Right lobe of liver (tissue), 6 donors: ENCODE measurements at places on chromosomes 7 and 10. TPM values are rescaled to one million over a fixed set of nuclear protein-coding genes. Genes with fewer than 3 reads are reported as not detected.

- H3K27ac ChIP-seq: no peak overlapping the region
- DNase-seq: no peak
- H3K36me3 ChIP-seq: no peaks in the 10 kb centered on the region
- no peaks in the 10 kb centered on the region for H3K4me1 ChIP-seq
- H3K4me3 ChIP-seq: peak overlapping the region; percentile 13
- H3K27me3 ChIP-seq: no peaks in the 10 kb centered on the region
These were observed 120.1 kb downstream of the DYNC2I1 start for GRCh38 chr7:158976468-158976848.

DNA sequence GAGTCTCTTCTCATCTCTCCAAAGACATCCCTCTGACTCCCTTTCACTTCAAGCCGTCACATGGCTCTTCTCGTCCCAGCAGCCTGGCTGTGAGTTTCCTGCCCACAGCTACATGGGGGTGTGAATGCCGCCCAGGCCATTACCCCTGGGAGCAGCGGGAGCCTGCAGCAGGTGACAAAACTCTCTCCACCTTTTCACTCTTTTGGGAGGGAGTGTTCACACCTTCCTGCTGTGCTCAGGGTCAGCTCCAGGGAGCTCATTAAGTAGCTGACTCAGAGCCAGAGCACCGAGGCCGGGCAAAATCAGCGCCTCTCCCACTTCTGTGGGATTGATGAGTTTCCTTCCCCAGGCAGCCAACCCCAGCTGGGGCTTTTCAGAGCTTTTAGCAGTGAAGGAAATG is 271.3 kb downstream of the TYW1 start:
- no peak overlapping the region for H3K4me3 ChIP-seq
- H3K4me1 ChIP-seq: no peaks in the 10 kb centered on the region
- H3K27ac ChIP-seq: no peak overlapping the region
- no peaks in the 10 kb centered on the region for H3K27me3 ChIP-seq

DNA sequence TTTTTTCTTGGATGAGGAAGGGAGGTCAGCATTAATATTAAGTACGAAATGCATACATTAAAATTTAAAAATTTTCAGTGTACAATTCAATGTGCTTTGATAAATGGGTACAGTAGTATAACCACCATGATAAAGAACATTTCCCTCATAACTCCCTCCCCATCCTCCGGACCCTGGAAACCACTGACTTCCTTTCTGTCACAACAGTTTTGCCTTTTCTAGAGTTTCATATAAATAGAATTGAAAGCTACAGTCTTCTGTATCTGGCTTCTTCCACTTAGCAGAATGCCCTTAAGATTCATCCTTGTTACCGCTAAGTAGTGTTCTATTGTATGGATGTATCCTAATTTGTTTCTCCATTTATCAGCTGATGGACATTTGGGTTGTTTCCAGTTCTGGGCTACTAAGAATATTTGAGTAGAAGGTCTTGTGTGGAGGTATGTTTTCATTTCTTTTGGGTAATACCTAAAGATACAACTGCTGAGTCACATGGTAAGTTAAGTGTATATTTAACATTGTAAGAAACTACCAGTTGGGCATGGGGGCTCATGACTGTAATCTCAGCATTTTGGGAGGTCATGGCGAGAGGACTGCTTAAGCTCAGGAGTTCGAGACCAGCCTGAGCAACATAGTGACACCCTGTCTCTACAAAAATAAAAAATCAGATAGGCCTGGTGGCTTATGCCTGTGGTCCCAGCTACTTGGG is 30.8 kb downstream of the ABI1 start:
- no peaks in the 10 kb centered on the region for H3K27me3 ChIP-seq
- no peaks in the 10 kb centered on the region for H3K36me3 ChIP-seq
- no peak for DNase-seq
- no peak overlapping the region for H3K4me3 ChIP-seq

The MAP3K8 gene
- 6.1 TPM for total RNA-seq

DNA sequence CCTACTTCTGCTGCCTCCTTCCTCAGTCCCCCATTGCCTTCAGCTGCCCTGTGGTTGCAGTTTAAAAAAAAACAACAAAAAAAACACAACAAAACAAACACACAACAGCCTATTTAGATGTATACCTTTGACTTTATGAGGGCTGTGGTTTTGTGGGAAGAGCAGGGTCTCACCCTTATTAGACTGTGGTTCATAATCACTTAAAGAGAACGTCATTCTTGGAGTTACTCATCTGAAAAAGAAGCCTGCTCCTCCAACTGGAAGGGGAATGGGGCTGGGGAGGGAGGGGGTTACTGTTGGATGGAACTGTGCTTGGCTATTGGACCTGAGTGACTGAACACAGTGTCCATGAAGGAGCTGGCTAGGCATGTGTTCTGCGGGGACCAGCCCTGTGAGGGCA is 48.1 kb downstream of the SDK1 start:
- no peaks in the 10 kb centered on the region for H3K4me1 ChIP-seq
- no peak for DNase-seq
- H3K27me3 ChIP-seq: no peaks in the 10 kb centered on the region
- H3K4me3 ChIP-seq: no peak overlapping the region

The ZNF365 gene
- not detected for total RNA-seq

The ANKRD1 gene
- total RNA-seq: not detected

The MYL10 gene
- total RNA-seq: not detected

DNA sequence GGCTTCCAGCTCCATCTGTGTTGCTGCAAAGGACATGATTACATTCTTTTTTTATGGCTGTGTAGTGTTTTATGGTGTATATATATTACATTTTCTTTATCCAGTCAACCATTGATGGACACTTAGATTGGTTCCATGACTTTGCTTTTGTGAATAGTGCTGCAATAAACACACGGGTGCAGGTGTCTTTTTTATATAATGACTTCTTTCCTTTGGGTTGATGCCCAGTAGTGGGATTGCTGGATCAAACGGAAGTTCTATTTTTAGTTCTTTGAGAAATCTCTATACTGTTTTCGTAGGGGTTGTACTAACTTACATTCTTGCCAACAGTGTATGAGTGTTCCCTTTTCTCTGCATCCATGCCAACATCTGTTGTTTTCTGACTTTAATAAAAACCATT is 189.7 kb downstream of the ACTR3B start:
- H3K36me3 ChIP-seq: no peaks in the 10 kb centered on the region
- DNase-seq: no peak
- no peak overlapping the region for H3K27ac ChIP-seq
- no peak overlapping the region for H3K4me3 ChIP-seq
- H3K4me1 ChIP-seq: no peaks in the 10 kb centered on the region
- H3K27me3 ChIP-seq: no peaks in the 10 kb centered on the region

DNA sequence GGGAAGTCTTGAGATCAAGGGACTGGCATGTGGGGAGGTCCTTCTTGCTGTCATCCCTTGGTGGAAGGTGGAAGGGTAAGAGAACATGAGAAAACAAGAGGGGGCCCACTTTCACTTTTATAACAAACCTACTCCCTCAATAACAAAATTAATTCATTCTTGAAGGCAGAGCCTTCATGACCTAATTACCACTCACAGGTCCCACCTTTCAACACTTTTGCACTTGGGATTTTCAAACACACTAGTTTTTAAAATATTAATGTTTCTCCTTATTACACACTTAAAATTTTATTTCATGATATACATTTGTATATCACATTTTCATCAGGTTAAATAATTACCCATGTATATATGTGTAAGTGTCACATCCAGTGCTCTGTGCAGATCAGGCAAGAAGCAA is 2.0 kb downstream of the ST7 start:
- H3K4me1 ChIP-seq: peaks cover 33% of the 10 kb centered on the region
- H3K27ac ChIP-seq: no peak overlapping the region
- no peak overlapping the region for H3K4me3 ChIP-seq
- H3K36me3 ChIP-seq: no peaks in the 10 kb centered on the region
- no peaks in the 10 kb centered on the region for H3K27me3 ChIP-seq

The ACBD7 gene
- 0.16 TPM for total RNA-seq

The CLEC2L gene
- total RNA-seq: not detected

DNA sequence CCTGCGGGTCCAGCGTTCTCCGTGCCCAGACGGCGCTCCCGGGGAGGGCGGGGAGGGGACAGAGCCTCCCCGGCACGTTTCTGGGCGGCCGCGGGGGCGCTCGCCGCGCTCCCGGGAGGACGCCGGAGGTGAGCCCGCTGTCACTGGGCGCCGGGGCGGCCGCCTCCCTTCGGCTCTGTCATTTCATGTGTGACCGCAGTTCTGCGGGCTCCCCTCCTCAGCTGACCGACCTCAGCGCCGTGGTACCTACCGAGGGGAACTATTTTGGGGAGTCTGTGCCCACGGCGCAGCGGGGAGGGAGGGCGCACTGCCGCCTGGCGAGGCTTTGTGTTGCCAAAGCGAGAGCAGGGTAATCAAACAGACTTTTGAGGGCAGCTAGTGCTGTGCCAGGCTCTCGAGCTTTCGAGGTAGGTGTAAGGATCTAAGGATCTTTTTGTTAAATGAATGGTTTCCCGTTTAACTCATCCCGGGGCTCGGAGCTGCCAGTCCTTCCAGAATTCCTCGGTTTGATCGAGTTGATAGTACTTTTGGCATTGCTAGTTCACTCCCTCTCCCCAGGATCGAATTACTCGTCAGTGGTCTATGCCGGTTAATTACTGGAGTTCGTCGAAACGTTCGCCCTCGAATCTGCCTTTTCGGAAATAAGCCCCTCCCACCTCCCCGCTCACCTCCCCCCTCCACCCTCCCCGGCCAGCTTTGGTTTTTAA is 1.9 kb downstream of the ARID5B start:
- DNase-seq: peak; percentile 84
- no peaks in the 10 kb centered on the region for H3K27me3 ChIP-seq
- H3K4me3 ChIP-seq: peak overlapping the region; percentile 57
- peaks cover 35% of the 10 kb centered on the region for H3K4me1 ChIP-seq

DNA sequence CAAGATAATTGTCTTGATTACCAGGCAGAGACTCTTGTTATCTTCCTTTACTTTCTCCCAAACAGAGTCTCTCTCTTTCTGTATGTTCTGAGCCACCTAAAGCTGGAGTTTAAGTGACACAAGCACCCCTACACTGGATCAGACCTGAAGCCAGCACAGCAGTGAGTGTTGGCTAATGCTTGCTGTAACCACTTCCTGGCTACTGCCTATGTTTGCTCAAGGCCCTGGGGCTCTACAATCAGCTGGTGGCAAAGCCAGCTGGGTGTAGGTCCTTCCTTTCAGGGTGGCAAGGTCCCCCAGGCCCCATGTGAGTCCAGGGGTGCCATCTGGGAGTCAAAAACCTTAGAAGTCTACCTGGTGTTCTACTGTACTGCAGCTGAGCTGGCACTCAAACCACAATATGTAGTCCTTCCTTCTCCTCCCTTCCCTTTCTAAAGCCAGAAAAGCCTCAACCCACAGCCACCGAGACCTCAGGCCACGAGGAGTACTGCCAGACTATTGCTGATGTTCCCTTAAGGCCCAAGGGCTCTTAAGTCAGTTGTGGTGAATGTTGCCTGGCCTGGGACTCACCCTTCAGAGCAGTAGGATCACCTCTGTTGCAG is 416.3 kb downstream of the ADRA2A start:
- H3K27me3 ChIP-seq: no peaks in the 10 kb centered on the region
- no peak overlapping the region for H3K4me3 ChIP-seq
- DNase-seq: no peak
- no peaks in the 10 kb centered on the region for H3K36me3 ChIP-seq
- no peaks in the 10 kb centered on the region for H3K4me1 ChIP-seq

GRCh38 chr10:100520811-100521210 is 1.1 kb upstream of the SEC31B start:
- no peaks in the 10 kb centered on the region for H3K4me1 ChIP-seq
- no peaks in the 10 kb centered on the region for H3K27me3 ChIP-seq
- H3K27ac ChIP-seq: no peak overlapping the region
- H3K4me3 ChIP-seq: no peak overlapping the region
- DNase-seq: no peak

DNA sequence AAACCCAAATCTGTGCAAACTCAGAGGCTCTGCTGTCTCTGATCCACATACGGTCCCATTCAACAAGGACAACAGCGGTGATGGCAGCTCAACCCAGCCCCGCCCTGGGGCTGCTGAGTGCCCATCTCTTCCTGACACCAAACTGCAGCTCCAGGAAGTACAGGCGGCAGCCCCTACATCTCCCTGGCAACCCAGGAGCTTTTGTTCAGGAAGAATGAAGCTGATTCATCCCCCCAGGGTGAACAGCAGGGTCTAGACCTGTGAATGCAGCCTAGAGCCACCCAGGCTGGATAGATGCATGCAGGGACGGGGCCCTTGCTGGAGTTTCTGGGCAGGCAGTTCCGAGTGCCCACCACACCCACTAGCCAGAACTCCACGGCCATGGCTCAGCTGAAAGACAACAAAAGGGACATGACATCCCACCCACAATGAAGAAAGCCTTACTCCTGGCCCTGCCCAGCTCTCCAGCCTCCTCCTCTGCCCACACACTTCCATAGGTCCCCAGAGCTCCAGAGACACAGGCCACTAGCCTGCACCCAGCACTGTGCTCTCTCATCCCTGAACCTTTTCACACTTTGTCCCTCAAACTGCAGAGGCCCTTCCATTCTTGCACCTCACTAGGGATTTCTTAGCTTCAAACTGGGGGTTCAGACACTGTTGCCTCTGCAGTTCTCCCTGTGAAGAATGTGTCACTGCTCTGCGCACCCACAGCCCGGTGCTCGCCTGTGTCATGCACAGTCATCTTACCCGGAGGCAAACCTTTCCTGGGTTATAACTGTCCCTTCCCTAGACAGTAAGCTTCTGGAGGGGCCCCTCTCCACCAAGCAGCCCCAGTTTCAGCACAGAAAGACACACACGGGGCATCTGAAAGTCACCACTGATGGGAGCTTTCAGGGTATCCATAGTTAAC is 99.1 kb downstream of the GRID1 start:
- no peaks in the 10 kb centered on the region for H3K4me1 ChIP-seq
- no peaks in the 10 kb centered on the region for H3K36me3 ChIP-seq
- no peak overlapping the region for H3K4me3 ChIP-seq
- H3K27ac ChIP-seq: no peak overlapping the region
- H3K27me3 ChIP-seq: no peaks in the 10 kb centered on the region
- no peak for DNase-seq

GRCh38 chr7:13860734-13861133 is 128.7 kb downstream of the ETV1 start:
- DNase-seq: no peak
- no peaks in the 10 kb centered on the region for H3K36me3 ChIP-seq
- H3K4me3 ChIP-seq: no peak overlapping the region
- H3K4me1 ChIP-seq: no peaks in the 10 kb centered on the region

The WDFY4 gene
- total RNA-seq: 1.4 TPM

GRCh38 chr7:151088019-151088855 is 2.0 kb downstream of the AGAP3 start:
- H3K36me3 ChIP-seq: no peaks in the 10 kb centered on the region
- H3K27me3 ChIP-seq: no peaks in the 10 kb centered on the region
- H3K27ac ChIP-seq: peak overlapping the region; percentile 68
- no peak for DNase-seq
- peak overlapping the region; percentile 71 for H3K4me3 ChIP-seq

The SPOCK2 gene
- total RNA-seq: 1.2 TPM

The STOX1 gene
- total RNA-seq: 0.12 TPM
